Ureter (tissue), 1 donor: ENCODE measurements at places on chromosomes 12 and 14.

- no peak for DNase-seq
Measured at GRCh38 chr12:123559468-123559867, 24.9 kb upstream of the TMED2 start.

DNA sequence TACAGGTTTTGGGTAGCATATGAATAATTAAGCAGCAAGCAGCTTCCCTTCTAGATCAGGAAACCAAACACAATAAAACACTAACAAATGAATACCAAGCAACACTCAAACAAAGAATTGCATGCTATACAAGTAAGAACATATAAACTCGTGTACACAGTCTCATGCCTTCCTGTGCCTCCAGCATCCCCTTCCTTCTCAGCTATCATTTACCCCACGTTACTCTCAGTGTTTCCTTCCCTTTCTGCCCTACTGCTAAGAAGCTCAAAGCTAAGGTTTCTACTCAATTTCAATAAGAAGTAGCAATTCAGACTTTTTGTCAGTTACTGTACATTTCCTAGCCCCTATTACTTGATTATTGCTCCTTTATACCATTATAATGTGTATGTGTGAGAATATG, 81.0 kb downstream of the DUSP16 start:
- DNase-seq: no peak

- peak; percentile 74 for DNase-seq
Measured at GRCh38 chr14:90698379-90698869, 117.8 kb downstream of the TTC7B start.

GRCh38 chr12:54368709-54369596, 4.7 kb upstream of the GPR84 start:
- peak; percentile 92 for DNase-seq

GRCh38 chr12:121789800-121790728, 3.4 kb downstream of the RHOF start:
- DNase-seq: peak; percentile 75

DNA sequence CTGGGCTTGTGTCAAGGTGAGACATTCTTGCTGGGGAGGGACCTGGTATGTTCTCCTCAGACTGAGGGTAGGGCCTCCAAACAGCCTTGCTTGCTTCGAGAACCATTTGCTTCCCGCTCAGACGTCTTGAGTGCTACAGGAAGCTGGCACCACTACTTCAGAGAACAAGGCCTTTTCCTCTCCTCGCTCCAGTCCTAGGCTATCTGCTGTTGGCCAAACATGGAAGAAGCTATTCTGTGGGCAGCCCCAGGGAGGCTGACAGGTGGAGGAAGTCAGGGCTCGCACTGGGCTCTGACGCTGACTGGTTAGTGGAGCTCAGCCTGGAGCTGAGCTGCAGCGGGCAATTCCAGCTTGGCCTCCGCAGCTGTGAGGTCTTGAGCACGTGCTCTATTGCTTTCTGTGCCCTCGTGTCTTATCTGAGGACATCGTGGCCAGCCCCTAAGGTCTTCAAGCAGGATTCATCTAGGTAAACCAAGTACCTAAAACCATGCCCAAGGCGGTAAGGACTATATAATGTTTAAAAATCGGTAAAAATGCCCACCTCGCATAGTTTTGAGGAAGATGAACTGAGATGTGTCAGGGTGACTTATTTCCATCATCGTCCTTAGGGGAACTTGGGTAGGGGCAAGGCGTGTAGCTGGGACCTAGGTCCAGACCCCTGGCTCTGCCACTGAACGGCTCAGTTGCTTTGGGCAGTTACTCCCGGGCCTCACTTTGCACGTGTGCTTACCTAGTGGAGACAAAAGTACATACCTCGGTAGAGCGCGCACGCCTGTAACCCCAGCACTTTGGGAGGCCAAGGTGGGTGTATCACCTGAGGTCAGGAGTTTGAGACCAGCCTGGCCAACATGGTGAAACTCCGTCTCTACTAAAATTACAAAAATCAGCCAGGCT, 4.3 kb downstream of the GAPDH start:
- no peak for DNase-seq

DNA sequence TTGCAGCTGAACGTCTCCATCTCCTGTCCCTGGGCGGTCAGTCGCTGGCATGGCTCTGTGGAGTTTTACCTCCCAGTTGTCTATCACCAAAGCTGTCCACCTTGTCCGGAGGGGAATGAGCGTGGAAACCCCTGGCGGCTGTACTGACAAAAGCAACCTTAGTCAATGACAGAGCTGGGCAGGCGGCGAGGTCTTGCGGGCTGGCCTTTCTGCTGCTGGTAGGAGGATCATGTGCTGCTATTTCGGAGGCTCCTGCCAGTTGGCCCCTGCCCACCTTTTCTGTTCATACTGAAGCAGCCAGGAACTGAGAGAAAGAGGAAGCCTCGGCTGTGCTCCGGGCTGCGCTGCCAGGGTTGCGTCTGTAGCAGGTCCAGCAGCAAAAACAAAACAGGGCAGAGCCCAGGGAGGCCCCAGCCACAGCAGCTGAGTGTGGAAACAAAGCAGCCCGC, 57.7 kb downstream of the HMGA2 start:
- DNase-seq: peak; percentile 58

- DNase-seq: no peak
Measured at GRCh38 chr12:75900226-75900625, 131.3 kb downstream of the PHLDA1 start.

GRCh38 chr14:95314609-95315008, 5.1 kb downstream of the CLMN start:
- peak; percentile 63 for DNase-seq

GRCh38 chr14:102795060-102795925, 18.0 kb downstream of the TRAF3 start:
- DNase-seq: peak; percentile 75

DNA sequence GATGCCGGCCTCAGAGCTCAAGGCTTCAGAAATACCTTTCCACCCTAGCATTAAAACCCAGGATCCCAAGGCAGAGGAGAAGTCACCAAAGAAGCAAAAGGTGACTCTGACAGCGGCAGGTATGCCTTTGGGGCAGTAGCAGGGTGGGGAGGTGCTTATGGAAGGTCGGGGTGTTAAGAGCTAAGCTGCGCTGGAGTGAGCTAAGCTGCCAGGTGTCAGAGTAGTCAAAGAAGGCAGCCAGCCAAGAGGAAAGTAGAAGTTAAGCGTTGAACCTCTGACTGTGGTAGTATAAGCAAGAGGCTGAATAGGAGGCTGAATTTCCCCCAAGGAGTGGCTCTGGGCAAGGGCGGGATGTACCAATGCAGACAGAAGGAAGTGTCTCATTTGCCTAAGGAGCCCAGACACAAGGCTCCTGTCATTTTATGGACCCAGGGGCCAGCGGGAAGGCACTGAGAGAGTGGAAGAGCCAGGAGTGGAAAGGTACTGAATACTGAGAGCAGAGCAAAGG, 29.2 kb downstream of the DYRK4 start:
- DNase-seq: no peak

DNA sequence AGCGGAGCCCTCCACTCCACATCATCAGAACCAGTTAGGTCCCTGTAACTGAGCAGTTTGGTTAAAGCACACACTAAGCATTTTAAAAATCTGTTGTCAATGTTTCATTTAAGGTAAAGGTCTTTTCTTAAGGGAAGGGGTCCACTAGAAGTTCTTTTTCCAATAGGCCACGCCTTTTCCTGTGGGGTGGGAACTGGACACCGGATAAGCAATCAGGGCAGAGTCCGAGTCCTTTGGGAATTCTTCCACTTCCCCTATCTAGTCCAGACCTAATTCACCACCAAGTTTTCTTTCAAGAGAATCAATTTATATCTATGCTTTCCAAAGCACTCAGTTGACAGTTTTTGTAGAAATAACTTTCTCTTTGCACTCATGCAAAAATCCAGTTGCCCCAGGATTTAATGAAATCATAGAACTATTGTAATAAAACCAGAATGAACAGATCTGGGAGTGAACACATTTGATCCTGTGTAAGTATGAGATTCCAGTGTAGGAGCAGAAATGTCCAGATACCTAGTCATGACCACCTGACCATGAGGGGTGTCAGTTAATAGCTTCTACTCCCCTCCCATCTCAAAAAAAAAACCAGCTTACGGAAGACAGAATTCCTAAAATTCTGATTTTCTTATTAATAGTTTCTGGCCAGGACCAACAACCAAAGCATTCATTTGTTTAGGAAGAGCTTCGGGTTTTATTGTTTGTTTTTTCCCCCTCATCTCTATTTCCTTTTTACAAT, 11.7 kb downstream of the VPS37B start:
- DNase-seq: no peak

- DNase-seq: no peak
Measured at GRCh38 chr12:11893998-11894397, 176.7 kb upstream of the BCL2L14 start.

- DNase-seq: no peak
Measured at GRCh38 chr12:3035171-3035570, 42.0 kb upstream of the TSPAN9 start.

DNA sequence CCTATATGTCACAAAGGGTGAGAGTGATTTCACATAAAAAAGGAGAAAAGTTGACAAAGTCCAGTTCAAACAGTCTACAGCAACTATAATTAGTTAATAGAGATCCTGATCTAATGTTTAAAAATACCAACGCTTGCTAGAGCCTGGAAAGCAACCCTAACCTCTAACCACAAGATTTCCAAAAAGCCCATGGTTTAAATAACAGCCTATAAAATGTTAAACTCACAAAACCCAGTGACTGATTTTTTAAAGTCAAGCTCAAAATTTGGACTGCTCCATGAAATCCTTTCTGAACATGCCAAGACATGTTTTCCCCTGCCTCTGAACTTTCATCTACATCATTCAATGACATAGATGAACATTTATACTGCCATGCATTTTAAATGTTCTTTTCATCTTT, 81.6 kb downstream of the PLEKHG7 start:
- no peak for DNase-seq

DNA sequence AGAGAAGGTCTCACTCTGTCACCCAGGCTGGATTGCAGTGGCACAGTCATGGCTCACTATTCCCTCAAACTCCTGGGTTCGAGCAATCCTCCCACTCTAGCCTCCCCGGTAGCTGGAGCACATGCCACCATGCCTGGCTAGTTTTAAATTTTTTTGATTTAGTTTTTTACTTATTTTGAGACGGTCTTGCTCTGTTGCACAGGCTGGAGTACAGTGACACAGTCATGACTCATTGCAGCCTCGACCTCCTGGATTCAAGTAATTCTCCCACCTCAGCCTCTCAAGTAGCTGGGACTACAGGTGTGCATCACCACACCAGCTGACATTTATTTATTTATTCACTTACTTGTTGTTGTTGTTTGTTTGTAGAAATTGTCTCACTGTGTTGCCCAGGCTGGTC, 22.2 kb upstream of the DIP2B start:
- DNase-seq: no peak

- no peak for DNase-seq
Measured at GRCh38 chr14:23525611-23526010, 26.0 kb downstream of the ZFHX2 start.

DNA sequence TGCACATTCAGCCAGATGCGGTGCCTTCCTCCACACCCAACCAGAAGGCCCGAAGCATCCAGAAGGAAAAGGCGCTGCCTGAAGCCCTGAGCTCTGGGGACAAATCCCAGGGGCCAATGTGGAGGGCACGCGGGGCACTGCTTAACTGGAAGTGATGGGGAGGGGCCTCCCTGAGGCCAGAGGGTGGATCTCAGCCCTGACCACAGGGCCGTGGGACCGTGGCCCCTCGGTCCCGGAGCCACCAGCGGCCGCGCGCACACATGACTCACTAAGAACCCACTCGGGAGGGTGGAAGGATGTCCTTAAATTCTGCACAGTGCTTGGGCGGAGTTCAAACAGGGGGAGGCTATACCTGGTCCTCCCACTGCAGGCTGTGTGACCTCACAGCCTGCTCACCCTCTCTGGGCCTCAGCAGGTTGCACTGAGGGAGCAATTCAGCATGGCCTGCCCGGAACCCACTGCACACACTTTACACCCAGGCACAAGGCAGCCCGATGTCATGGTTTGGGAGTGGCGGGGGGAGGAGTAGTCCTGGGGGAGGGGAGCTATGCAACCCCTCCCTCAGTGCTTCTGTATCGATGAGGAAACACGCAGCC, 89.5 kb downstream of the RFLNA start:
- no peak for DNase-seq

DNA sequence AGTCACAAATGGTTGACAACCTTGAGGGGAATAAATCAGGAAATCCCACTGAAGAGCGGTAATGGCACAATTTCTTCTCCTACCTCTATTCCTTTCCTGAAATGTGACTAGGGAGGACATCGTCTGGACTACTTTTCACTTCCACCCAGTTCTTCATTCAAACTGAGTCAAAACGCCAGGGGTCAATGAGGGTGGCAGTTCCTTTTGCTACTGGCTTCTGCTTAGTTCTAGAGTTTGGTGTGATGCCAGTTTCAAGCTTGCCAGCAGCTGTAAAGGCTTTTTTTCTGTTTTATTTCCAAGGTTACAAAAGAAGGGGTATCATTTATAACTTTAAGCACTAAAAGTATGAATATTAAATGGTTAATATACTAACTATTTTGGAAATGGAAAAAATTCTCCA, 286.5 kb downstream of the SOX5 start:
- DNase-seq: no peak

DNA sequence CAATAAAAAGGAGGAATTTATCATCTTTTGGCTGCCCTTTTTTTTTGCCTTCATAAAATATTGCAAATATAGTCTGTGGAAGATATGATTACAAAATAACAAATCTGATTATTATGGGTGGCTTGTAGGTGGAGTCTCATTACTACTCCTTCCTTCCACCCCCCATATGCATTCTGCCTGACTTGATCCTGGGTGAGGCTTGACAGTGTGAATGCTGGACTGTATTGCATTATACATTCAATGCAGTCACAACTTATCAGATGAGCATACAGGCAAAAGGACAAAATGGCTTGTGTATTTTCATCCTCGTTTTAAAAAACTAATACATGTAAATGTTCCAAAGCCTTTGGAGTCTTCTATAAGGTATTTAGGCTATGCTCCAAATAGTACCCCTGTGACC, 186.3 kb downstream of the ANO4 start:
- DNase-seq: no peak

- no peak for DNase-seq
Measured at GRCh38 chr14:78593949-78594348, 423.8 kb downstream of the NRXN3 start.

GRCh38 chr12:15206338-15206737, 14.9 kb downstream of the RERG start:
- DNase-seq: no peak

GRCh38 chr12:65125975-65126374, 4.9 kb upstream of the WIF1 start:
- DNase-seq: no peak

GRCh38 chr12:88142610-88142991, 494 bp downstream of the TMTC3 start:
- DNase-seq: peak; percentile 45

- DNase-seq: no peak
Measured at GRCh38 chr12:123134271-123134671, 16.6 kb downstream of the PITPNM2 start.
